ENCODE measurements at places on chromosomes 1 and 21. TPM values are rescaled to one million over a fixed set of nuclear protein-coding genes. Genes with fewer than 3 reads are reported as not detected.
A peak's percentile ranks its signal among the peaks of the same experiment; 100 is the strongest.

- H3K27me3 ChIP-seq = peaks cover 8% of the 10 kb centered on the region
- H3K36me3 ChIP-seq = no peaks in the 10 kb centered on the region
- H3K27ac ChIP-seq = no peak overlapping the region
- H3K4me3 ChIP-seq = no peak overlapping the region
- no peaks in the 10 kb centered on the region for H3K4me1 ChIP-seq
Measured at GRCh38 chr1:31572323-31573104, 3.8 kb upstream of the TINAGL1 start.

DNA sequence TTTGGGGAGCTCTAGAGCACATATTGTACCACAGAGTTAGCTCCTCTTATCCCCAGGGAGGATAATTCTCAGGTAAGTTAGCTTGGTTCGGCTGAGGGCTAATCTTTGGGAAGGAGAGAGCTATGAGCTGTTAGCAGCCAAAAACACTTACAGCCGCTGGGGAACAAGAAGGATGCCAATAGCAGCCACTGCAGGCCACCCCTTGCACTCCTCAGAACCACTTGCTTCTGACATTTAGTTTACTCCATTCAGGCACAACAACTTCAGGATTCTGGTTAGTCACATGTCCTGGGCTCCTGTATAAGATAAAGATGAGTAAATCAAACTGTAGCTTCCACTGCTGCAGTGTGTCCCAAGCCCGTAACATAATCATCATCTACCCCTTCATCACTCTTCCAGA, 212.6 kb upstream of the ADGRL2 start:
- no peaks in the 10 kb centered on the region for H3K27me3 ChIP-seq
- H3K27ac ChIP-seq = no peak overlapping the region
- DNase-seq = no peak
- no peaks in the 10 kb centered on the region for H3K4me1 ChIP-seq

FOXD3 gene
- not detected for total RNA-seq

DNA sequence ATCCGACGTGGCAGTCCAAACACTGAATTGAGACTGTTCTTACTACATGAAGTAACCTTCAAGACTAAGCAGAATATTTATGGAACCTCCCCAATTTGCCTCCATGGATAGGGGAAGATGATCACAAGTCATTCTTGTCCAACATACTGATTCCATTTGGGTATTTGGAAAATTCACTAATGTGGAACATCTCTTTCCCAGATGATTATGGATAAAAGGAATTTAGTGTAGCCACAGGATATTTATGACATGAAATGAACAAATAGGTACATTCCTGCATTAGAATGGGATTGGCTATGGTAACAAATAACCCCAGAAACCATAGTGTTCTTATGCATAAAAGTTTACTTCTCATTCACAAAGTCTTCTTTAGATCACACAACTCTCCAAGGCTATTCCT, 40.2 kb upstream of the SGIP1 start:
- no peak overlapping the region for H3K4me3 ChIP-seq
- no peak for DNase-seq
- no peaks in the 10 kb centered on the region for H3K36me3 ChIP-seq
- H3K27me3 ChIP-seq = peaks cover 10% of the 10 kb centered on the region
- no peak overlapping the region for H3K27ac ChIP-seq

- H3K27me3 ChIP-seq = no peaks in the 10 kb centered on the region
- DNase-seq = no peak
- H3K36me3 ChIP-seq = no peaks in the 10 kb centered on the region
- H3K4me1 ChIP-seq = peaks cover 1% of the 10 kb centered on the region
- H3K27ac ChIP-seq = no peak overlapping the region
Measured at GRCh38 chr21:28442624-28443023, 550.1 kb downstream of the LTN1 start.

DNA sequence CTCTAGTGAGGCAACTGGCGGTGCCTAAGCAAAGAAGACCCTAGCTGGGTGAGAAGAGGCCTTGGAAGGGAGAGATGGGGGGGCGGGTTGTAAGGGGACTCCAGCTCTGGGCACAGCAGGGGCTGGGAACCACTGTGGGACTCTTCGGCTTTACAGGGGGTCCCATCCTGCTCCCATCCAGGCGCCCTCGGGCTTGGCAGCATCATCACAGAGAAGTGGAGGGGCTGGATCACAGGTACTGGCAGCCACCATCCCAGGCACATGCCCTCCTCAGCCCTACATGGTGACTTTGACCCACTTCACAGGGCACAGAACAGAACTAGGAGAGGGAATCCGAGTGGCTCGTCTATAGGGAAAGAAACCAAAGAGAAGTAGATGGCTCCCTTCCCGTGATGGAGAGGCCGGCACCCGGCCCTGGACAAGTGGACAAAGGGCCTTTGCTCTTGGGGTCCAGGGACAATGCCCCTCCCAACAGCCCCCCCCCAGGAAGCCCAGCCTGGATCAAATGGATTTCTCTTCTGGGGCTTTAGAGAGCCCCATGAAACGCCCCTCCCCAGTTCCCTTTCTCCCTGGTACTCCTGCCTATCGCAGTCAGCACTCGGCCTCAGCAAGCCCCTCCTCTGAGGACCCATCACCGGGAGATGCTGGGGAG, 54.0 kb upstream of the ECE1 start:
- peaks cover 6% of the 10 kb centered on the region for H3K36me3 ChIP-seq
- H3K27ac ChIP-seq = peak overlapping the region; percentile 93
- H3K4me1 ChIP-seq = peaks cover 43% of the 10 kb centered on the region
- H3K27me3 ChIP-seq = no peaks in the 10 kb centered on the region
- no peak for DNase-seq

DNA sequence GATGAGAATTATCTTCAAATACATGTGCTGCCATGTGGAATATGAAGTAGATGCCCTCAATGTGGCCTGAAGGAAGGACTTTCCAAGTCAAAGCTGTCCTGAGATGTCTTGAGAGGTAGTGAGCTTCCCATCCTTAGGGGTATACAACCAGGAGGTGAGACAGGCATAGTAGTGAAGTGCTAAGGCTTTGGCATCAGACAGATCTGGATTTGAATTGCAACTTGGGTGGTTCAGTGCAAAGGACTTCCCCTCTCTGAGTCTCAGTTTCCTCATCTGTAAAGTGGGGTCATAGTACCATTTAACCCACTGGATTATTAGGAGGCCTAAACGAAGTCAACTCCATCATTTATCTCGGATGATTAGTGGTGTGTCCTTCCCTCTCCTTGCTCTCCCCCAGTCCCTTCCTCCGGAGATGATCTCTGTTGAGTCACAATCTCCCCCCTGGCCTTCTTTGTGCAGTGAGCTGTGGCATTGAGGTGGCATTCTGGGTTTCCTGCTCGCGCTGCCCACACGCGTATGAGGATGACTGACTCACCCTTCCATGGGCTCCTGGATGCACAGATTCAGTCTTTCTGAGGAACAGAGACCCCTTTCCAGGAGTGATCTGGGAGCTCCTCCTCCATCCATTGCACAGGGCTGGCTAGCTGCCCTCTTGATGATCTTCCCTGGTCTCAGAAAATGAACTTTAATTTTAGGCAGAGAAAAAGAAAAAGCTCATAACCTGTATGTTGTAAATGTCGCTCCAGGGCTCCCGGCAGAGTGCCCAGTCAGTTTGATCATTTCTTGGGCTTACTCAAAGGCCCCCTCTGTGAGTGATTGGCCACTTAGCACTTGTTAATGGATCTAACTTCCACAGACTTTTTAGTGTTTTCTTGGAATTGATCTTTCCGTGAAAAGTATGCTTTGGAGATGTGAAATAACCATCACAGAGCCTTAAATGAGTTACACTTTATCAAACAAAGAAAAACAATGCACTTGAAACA, 354.6 kb downstream of the PTPRU start:
- no peak overlapping the region for H3K27ac ChIP-seq
- H3K36me3 ChIP-seq = no peaks in the 10 kb centered on the region
- H3K27me3 ChIP-seq = peaks cover 14% of the 10 kb centered on the region

DNA sequence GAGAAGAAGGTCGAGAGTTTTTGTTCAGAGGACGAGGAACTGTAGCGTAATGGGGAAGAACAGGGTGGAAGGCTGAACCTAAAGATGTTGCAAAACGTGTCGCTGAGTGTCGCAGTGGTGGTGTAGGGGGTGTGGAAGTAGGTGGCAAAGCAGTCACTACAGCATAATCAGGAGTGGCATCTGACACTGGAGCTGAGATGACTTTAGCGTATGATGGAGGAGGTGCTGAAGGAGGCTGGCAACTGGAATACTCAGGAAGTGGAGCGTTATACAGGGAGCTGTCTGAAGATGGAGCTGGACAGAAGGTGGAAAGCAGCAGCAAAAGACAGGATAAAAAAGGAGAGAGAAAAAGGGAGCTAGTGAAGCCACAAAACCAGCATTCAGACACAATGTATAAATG, 89.9 kb upstream of the LBR start:
- no peak for DNase-seq
- no peaks in the 10 kb centered on the region for H3K4me1 ChIP-seq
- peaks cover 6% of the 10 kb centered on the region for H3K27me3 ChIP-seq
- no peak overlapping the region for H3K4me3 ChIP-seq
- no peak overlapping the region for H3K27ac ChIP-seq

- peaks cover under 1% of the 10 kb centered on the region for H3K27me3 ChIP-seq
- no peak overlapping the region for H3K4me3 ChIP-seq
- no peak for DNase-seq
- H3K36me3 ChIP-seq = peaks cover 4% of the 10 kb centered on the region
Measured at GRCh38 chr1:36400825-36401601, 3.3 kb upstream of the LSM10 start.
